Left lung (tissue), 14 donors: ENCODE measurements at places on chromosomes 2 and 18. TPM values are rescaled to one million over a fixed set of nuclear protein-coding genes. Genes with fewer than 3 reads are reported as not detected.

DNA sequence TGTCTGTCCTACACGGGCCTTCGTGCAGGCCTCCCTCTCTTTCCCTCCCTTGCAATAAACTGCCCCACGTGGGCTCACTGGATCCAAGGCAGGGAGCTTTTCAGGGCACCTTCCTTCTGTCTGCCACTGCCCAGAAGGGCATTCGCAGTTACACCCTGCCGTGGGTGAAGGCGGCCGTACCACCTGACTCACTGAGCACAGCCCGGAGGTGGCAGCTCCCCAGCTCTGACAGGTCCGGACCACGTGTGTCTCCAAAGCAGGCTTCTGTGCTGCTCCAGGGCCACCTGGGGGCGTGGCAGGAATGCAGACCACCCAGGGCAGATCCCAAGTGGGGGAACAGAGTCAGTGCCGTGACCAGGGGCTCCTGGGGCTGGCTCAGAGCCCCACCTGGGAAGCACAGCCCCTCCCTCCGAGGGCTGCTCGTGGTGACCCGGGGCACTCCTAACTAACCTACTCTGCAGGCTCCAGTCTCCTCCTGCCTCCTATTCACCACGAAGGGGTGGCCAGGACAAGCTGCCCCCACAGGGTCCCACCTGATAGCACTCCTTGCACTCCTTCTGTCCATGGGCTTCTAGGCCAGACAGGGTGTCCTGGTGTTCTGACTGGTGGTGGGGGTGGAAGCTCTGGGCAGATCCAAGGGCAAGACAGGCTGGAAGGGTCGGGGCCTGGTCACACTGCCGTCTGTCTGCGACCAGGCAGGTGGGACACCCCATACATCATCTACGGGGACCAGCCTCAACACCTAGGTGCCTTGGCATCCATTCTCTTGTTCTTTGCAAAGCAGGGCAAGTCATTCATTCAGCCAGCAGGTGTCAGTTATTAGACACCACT lies 9.7 kb downstream of the SNED1 start:
- no peak for DNase-seq

NEUROD1 gene
- not detected for total RNA-seq

EPAS1 gene
- 962 TPM for total RNA-seq

DNA sequence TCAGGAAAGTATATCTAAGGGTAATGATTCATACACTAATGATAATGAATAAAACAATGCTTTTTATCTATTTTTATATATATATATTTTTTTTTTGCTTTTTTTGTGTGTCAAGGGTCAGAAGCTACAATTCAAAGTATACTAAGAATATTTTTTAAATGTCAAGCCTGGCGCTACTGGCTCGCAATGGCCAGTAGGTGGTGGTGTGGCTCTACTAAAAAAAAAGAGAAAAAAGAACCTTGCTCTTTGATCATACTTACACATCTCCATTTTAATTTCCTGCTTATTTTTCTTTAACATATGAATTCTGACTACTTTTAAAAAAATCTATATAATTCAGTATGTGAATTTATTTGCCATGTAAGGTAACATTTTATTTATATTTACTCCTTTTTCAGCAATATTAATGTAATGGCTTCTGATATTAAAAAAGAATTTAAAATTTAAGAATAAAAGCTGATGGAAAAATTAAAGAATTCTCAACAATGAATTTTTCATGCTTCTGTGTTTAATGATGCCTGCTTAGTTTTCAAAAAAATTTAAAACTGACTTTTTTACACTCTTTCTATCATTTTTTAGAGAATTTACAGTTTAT lies 232.9 kb downstream of the GULP1 start:
- DNase-seq = no peak

DNA sequence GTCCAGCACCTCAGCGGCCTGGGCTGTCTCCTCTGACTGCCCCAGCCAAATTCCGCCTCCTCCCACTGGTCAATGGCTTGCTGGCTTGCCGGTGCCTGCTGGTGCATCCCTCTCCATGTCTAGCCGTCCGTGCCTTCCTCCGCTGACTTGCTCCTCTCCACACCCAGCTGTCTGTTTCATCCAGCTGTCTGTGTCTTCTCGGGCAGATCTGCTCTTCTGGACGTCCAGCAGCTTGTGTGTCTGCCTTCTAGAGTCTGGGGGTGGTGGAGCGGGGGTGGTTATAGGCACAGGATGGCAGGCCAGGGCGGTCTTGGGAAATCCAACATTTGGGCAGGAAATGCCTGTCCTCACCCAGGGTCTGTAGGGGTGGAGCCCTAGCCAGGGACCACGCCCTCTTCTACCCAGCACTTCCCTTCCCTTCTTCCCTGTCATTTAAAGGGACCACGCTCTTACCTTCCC lies 369.2 kb downstream of the GALNT13 start:
- DNase-seq = no peak

DNA sequence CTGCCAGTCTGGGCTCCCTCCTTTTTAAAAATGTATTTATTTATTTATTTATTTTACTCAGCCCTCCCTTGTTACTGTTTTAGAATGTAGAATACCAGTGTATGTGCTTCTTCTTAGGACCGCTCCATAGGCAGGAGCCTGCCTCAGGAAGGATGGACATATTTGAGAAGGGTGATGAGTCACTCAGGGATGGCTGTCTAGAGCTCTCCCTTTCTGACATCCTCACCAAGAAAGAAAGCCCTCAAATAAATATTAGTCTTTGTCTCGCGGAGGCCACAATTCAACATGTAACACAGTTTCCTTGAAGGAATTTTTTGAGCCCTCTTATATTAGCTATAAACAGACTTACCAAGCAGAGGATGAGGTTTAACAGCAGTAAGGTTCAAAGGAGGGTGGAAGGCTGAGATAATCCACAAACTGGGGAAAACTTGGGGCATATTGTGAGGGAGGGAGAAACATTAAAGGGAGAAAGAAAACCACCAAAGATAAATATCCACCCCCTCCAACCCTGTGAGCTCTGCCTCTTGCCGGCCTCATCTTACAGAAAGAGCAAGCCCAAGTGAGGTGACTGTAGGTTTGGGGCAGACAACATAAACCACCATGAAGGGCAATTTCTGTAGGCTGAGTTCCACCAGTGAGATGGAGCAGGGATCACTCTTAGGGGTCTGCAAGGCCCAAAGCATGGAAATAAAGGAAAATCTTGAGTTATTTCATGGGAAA lies 163.4 kb downstream of the LRRTM1 start:
- DNase-seq = no peak

DNA sequence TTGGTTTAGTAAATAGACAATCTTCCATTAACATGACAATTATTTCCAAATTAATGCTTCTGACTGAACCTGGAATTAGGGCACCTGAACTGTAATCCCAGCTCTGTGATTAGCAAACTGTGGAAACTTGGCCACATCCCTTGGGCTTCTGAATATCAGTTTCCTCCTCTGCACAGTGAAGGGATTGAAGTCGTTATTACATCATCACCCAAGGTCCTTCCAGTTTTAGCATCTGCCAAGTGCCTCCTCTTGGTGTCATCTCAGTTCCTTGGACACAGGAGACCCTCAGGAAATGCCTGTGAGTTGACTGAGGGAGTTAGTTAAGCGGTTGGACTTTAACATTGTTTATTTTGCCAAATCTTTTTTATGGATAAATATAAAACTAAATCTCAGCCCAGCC lies 64.8 kb downstream of the MOGAT1 start:
- no peak for DNase-seq

SERPINB12 gene
- not detected for total RNA-seq

PDE11A gene
- 0.73 TPM for total RNA-seq

- DNase-seq = peak; percentile 76
Measured at GRCh38 chr2:37324786-37325624, at the start of gene PRKD3. PRKD3 (minus strand) TSS chr2:37324833; CDS start chr2:37316524, 8,309 bp downstream.

TSPYL6 gene
- total RNA-seq = not detected

ACVR1C gene
- total RNA-seq = 1.6 TPM

DNA sequence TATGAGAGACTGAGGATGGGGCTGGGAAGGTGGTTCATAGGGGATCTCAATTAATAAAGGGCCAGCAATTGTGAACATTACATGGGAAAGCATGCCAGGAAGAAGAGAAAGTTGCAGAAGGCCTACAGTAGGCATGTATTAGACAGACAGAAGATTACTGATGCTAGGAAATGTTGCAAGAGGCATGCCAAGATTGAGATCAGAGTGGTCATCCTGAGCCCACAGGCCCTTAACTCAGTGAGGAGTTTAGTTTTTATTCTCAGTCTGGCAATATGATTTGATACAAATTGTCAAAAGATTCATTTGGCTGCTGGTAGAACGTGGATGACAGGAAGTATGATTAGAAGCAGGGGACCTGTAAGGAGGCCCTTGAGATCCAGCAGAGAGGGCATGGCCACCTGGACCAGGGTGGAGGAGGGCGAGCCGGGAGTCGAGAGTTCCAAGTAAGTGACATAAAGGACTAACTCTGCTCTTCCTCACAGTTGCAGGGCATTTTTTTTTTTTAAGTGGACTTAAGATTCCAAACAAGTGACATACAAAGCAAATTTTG lies 54.9 kb downstream of the EPHA4 start:
- DNase-seq = peak; percentile 79

DNA sequence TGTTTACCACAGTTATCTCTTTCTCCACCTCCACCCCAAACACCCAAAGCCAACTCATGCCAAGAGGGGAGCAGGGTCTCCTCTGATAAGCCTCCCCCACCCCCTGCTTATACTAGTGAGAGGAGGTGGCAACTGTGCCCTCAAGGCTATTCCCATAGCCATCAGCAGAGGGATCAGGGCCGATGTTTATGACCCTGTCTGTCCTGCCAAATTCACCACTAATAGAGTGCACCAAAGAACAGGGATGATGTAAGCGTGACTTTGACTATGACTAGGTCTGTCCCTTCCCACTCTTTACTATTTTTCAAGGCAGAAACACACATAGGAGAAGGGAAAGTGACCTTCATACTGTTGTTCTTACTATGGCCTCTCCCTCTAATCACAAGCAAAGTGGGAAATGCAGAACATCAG lies 74.6 kb downstream of the CLHC1 start:
- DNase-seq = no peak

RGPD3 gene
- 0.17 TPM for total RNA-seq

GRCh38 chr2:128756365-128756717 lies 437.7 kb upstream of the HS6ST1 start:
- DNase-seq = no peak
